Femur (tissue), 1 donor: ENCODE measurements at places on chromosomes 4 and X.
A peak's percentile ranks its signal among the peaks of the same experiment; 100 is the strongest.

GRCh38 chr4:5812506-5813229 lies 80.2 kb downstream of the CRMP1 start:
- no peak for DNase-seq

- no peak for DNase-seq
These were observed 29.7 kb downstream of the EREG start for GRCh38 chr4:74394476-74395136.

GRCh38 chr4:126106658-126107057 lies 791.9 kb downstream of the FAT4 start:
- DNase-seq, result no peak

DNA sequence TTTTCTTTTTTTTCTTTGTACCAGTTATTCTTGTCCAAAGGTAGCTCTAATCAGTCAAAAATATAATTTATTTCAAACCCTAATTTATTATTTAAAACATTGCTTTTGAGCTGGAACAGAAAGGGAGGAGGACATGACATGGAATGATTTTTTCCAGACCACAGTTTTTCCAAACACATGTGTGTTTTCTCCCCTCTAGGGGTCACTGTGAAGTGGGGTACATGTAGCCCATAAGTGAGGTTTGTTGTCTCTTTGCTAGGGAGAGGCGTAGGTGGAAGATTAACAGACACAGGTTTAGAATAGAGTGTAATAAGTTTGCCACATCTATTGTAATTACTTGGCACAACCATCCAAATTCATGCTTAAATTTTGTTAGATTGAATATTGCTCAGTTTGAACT lies 83.0 kb downstream of the TNIP2 start:
- DNase-seq, result no peak

DNA sequence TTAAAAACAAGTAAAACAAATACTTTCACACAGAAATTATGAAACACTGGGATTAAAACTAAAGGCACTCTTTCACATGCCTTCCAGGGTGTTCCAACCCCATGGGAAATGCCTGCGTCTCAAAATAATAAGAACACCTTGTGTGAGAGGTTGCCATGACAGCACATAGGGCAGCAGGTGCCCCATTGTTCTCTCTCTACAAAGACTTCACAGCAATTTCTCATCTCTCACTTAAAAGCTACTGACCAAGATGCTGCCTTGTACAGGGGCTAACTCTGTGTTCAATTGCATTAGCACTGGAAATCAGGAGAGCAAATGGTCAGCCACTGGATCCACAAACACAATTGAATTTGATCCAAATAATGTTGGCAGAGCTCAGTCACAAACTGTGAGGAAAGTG lies 102.5 kb upstream of the GALNTL6 start:
- no peak for DNase-seq

- DNase-seq, result no peak
These were observed 227.2 kb upstream of the MBNL3 start for GRCh38 chrX:132716006-132716405.

DNA sequence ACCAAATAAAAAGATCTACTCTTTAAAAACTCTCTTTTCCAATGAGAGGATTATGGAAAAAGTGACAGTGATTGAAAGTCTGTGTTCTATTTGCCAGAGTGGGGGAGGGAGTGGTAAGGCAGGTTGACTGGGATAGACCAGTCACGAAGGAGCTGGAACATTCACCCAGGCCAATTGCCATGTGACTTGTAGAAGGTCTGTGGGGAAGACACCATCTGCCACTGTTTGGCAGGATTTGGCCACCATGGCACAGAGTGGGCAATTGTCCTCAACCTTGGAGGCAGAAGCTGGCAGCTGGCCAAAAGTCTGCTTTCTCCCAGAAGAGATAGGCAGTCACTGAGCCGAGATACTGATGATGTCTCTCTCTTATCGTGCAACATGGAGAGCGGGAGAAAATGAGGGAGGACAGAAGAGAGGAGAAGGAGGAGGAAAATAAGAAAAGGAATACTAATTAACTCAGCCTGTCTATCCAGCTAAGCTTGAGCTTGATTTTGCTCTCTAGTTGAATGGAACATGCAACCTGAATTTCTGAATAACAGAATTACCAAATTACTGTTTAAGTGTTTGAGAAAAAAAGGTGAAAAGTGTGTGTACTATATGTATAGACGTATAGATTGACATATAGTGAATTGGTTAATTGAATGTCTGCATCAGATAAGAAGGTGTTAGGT lies 267.1 kb downstream of the ARHGAP24 start:
- DNase-seq, result peak; percentile 26

GRCh38 chrX:129984111-129984958 lies 1.9 kb downstream of the BCORL1 start:
- peak; percentile 52 for DNase-seq

- DNase-seq, result no peak
These were observed 41.3 kb downstream of the STPG2 start for GRCh38 chr4:98101988-98102387.

DNA sequence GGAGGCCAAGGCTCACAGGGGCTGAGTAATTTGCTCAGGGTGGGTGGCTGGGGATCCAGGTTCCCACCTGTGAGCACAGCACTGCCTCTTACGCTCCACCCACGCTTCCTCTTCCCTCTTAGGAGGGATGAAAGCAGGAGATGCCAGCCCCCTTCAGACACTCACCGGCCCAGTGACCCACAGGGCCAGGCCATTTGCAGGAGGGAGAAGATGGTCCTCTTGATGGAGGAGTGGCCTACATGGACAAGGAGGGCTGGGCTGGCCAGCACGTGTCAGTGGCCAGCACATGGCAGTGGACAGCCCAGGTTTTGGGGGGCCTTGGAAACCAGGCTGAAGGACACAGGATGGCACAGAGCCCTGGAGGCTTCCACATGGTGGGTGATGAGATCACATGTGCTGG lies 108.1 kb upstream of the PSAPL1 start:
- DNase-seq, result no peak

GRCh38 chr4:121975784-121976183 lies 23.9 kb upstream of the TRPC3 start:
- DNase-seq, result no peak

DNA sequence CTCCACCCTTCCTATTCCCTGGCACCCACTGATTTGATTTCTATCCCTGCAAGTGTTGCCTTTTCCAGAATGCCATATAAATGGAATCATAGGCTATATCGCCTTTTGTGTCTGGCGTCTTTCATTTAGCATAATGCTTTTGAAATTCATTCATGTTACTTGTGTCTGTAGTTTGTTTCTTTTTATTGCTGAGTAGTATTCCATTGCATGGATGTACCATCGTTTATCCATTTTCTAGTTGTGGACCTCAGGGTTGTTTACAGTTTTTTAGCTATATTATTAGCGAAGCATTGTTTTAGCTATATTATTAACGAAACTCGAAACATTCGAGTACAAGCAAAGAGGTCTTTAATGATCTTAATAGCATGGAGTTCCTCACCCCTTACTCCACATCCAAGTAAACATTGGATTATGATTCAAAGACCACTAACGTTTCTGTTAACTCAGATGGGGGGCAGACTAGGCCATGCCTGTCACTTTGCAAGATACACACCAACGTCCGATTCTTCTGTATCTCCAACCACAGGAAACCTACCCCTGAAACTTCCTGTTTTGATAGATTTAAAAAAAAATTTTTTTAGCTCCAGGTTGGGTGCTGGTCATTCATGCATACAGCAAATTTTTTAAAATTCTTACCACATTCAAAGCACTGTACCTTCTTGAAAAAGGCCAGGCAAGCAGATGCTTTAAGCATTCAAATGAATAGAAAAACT lies 1.1 kb downstream of the DCK start:
- DNase-seq, result no peak

DNA sequence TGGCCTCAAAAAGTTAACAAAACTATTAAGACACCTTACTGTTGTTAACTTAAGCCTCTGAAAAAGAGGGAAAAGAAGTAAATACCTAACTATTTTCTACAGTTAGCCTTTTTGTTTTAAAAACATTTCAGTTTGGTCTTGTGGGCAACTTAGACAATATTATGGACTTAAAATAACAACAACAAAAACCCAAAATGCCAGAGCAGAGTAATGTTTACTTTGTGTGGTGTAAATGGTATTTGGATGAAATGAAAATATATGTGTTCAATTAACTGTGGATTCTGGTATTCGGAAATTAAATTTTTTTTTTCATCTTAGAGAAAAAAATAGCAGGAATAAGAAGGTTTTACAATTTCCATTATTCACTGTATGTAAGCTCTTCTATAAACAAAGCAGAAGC lies 79.6 kb upstream of the NPNT start:
- no peak for DNase-seq

GRCh38 chr4:140277576-140277975 lies 95.9 kb upstream of the SCOC start:
- no peak for DNase-seq

- DNase-seq, result no peak
These were observed 9.6 kb downstream of the SGMS2 start for GRCh38 chr4:107834241-107834794.

DNA sequence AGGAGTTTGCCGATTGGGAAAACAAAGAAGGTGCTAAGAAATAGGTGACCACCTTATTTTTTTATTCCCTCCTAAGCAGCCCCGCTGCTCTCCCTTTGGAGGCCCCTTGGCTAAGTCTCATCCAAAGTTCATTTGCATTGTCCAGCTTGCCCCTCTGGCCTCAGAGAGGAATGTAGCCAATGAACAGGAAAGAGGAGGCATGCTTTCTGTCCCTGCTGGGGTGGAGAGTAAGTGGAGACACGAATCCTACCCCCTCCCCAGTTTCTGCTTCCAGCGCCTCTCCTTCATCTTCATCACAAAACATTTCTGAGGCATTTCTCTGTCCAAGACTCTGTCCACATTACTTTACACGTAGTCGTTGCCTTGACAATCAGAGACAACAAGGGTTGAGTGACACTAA lies 38.7 kb downstream of the NLGN3 start:
- DNase-seq, result peak; percentile 40

DNA sequence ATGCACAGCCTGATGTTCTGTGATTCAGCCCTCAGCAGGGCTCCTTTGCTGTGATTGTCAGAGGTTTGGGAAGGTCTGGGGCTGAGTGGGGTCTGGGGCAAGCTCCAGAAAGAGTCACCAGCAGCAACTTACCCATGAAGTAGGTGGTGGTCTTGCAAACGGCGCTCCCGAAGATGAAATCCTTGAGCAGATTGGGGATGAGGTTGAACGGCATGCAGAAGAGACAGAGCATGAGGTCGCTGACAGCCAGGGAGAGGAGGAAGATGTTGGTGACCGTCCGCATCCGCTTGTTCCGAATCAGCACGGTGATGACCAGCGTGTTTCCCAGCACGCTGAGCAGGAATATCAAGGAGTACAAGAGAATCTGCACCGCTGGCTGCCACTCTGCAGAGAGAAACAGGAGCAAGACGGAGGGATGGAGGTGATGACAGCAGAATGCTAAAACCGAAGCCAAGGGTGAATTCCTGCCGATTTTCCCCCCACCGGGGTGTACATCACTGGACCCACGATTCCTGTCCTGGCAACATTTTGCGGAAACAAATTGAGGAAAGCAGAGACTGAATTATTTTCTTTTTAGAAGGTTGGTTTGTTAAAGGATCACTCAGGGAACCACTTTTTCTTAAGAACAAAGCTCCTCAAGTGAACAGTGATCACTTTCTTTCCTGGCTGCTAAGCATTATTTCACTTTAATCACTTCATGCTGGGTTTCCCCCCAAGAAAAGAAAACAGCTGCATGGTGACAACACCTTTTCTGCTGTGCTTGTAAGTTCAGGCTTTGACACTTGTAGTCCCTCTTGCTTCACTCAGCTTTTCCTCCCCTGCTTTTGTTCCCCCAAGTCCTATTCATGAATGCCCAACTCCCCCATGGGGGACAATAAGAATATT lies 941 bp downstream of the CCKAR start:
- no peak for DNase-seq

- DNase-seq, result peak; percentile 45
These were observed 2.2 kb downstream of the PLXNB3 start for GRCh38 chrX:153766098-153766817.

DNA sequence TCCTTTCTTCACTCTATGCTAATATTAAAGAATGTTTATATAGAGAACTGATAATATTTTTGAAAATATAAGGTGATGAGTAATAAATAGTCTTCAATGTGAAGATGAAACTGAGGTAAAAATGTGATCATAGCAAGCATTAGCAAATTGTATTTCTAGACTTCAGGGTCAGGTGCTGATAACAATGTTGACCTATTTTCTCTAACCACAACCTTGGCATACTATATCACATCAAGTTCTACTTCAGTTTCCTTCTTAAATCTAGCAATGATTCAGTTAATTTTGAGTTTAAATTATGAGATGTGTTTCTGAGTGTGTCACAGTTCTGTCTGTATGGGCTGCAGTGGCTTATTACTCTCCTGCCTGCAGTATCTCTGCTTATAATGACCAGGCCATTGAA lies 209.4 kb downstream of the RAPGEF2 start:
- no peak for DNase-seq

GRCh38 chr4:150381036-150381435 lies 200.9 kb upstream of the MAB21L2 start:
- DNase-seq, result no peak

GRCh38 chr4:179843370-179843769 lies 2399.8 kb upstream of the TENM3 start:
- DNase-seq, result no peak

DNA sequence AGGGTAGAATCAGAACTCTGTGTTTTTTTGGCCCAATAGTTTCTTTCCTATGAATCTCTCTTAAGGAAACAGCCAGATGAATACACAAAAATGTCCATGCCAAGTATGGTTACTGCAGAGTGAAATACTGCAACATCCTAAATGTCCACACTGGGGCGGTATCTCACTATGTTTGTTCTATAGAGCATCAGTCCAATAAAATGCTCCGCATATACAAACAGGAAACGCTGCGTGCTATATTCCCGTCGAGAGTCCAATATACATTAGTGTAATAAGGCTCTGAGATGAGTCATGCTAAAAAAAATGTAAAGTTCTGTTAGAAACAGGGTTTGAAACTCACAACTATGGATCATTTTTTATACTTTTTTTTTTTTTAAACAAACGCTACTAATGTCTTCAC lies 72.9 kb upstream of the ENOX2 start:
- peak; percentile 26 for DNase-seq

- DNase-seq, result no peak
These were observed 208.0 kb downstream of the PRDM5 start for GRCh38 chr4:120714417-120715010.

DNA sequence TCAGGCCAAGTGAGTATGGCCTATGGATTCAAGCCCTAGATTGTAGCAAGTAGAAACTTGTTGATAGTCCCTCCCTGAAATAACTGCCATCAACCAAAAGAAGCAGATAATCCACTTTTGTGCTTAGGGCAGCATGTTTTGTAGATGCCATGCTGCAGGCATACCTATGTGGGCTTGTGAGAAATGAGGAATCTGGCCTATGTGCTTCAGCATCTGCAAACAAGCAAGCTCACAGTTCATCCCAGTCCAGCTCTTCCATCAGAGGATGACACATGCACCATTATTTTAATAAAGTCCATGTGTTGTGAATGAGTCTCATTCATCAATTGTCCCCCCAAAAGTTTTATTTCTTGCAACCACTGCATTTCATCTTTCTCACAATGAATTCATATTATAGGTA lies 421.9 kb upstream of the DIPK2B start:
- no peak for DNase-seq

- no peak for DNase-seq
These were observed 107.4 kb downstream of the CT47B1 start for GRCh38 chrX:120768254-120768653.

GRCh38 chr4:147480502-147480890 lies 401 bp upstream of the EDNRA start:
- peak; percentile 28 for DNase-seq

- DNase-seq, result no peak
These were observed 54.6 kb upstream of the EOLA2 start for GRCh38 chrX:149992918-149993317.

GRCh38 chr4:24910499-24910898 lies 2.3 kb downstream of the CCDC149 start:
- no peak for DNase-seq
